ENCODE measurements at places on chromosomes 5 and 9. TPM values are rescaled to one million over a fixed set of nuclear protein-coding genes. Genes with fewer than 3 reads are reported as not detected.

The PCA3 gene
- total RNA-seq = not detected

The SLC6A18 gene
- not detected for total RNA-seq

DNA sequence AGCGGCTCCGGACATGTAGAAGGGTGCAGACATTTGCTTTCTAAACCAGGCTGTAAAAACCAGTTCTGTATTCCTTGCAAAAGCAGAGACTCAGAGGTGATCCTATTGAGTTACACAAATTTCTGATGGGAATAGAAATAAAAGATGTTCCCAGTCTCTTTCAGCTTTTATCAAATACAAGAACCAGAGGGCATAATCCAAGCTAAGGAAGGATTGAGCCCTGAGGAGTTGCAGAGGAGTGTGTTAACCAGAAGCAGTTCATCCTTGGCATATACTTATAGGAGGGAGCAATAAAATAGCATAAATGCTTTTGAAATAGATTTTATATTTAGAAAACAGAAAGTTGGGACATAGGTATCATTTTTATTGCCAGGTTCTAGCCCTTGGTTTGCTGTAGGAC lies 75.3 kb downstream of the KIF4B start:
- DNase-seq = no peak

The POU5F2 gene
- total RNA-seq = 0.06 TPM

- no peak for DNase-seq
Observed at GRCh38 chr5:91074615-91075014, 308.5 kb downstream of the ARRDC3 start.

The CXCL14 gene
- 2.4 TPM for total RNA-seq

The SURF2 gene
- 36.6 TPM for total RNA-seq

The GDNF gene
- 1.7 TPM for total RNA-seq

GRCh38 chr5:146751054-146751453 lies 127.5 kb downstream of the PPP2R2B start:
- DNase-seq = no peak

The SPINK13 gene
- not detected for total RNA-seq

DNA sequence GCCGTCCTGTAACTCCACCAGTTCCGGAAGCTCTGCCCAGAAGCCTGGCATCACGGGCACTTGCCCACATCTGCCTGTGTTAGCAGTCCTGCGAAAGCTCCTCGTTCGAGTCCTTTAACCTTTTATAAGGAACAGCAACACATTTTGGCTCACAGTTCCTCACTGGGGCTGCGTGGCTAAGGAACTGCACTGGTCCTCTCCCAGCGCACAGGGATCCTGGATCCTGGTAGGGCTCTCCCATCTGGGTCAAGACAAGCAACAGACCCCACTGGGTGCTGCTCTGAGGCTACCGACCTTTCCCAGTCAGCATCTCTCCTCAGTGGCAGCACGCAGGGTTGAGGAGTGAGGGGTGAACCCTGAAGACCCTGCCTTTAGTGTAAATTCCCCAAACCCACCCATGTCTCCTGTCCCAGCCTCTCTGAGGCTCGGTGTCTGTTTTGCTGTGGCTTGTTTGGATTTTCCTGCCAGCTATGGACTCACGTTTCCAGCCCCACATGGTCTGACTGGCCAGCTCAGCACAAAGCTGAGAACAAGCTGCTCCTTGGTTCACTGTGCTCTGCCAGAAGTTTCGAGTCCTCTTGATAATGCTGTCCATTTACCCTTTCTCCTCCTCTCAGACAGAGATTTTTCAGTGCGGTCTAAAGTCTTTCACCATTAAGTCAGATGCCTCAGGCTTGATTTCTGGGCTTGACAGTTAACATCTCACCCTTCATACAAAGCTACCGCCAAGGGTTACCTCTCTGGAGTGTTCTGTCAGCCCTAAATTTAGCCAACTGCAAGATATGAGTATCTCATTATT lies 80.0 kb downstream of the AK8 start:
- DNase-seq = no peak

- DNase-seq = no peak
Observed at GRCh38 chr5:123987956-123988355, 476.0 kb downstream of the CSNK1G3 start.

The RETREG1 gene
- 1.9 TPM for total RNA-seq

GRCh38 chr9:14103115-14103514 lies 210.8 kb downstream of the NFIB start:
- DNase-seq = no peak

The PRUNE2 gene
- 13.2 TPM for total RNA-seq

DNA sequence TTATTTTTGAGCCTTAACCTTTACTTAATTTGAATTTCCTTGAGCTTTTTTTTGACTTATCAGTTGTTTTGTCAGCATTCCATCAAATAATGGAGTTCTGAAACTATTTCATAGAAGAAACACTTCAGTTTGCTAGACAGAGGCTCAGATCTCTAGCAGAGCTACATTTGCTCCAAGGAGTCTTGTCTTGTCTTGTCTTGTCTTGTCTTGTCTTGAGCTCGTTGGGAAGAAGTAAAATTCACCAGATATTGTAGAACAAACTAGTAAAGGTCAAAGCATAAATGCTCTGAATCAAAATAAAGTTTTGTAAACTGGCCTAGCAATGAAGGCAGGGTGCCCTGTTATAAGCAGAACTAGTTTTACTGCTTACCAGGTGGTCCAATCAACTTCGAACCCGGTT lies 33.5 kb downstream of the RAB24 start:
- no peak for DNase-seq

The IFNA13 gene
- not detected for total RNA-seq

GRCh38 chr5:169341556-169341955 lies 40.6 kb upstream of the SLIT3 start:
- DNase-seq = no peak

GRCh38 chr9:116288658-116289057 lies 135.1 kb downstream of the PAPPA start:
- no peak for DNase-seq

GRCh38 chr5:10653043-10653442 lies 89.2 kb downstream of the ANKRD33B start:
- no peak for DNase-seq

GRCh38 chr9:125784286-125785049 lies 37.3 kb downstream of the PBX3 start:
- no peak for DNase-seq

DNA sequence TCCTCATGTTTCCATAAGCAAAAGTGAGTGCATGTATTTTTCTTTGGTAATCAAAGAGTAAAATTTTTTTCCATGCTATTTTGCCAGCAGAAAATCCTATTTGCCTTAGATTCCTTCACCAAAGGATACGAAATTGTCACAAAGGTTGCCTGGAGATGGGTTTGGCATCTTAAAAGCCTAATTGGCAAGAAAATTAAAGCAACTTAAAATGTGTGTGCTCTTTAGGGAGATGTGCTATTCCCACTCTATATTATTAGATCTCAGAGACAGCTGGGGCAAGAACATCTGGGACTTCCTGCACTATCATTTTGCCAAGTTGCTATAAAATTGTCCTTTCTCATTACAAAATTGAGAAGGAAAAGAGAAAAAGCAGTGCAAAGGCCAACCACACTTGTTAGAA lies 146.1 kb downstream of the PLCXD3 start:
- no peak for DNase-seq
